ENCODE measurements at places on chromosomes 6 and 20.

DNA sequence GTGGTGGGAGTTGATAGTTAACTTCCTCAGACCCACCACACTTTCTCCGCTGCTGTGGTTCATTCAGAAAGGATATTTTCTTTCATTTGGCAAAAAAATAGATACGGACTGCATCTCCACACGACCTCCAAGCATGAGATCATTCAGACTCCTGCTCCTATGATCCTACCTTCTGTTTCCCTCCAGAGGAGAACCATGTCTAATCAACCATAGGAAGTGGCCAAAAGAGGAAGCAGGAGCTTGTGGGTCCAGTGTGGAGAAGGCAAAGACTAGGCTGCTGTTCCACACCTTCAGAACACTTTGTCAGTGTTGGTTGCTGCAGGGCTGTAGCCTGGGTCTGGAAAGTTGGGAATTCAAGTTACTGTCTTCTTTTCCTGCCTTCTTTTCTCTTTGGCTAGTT, 10.6 kb upstream of the KIF13A start:
- DNase-seq = no peak

DNA sequence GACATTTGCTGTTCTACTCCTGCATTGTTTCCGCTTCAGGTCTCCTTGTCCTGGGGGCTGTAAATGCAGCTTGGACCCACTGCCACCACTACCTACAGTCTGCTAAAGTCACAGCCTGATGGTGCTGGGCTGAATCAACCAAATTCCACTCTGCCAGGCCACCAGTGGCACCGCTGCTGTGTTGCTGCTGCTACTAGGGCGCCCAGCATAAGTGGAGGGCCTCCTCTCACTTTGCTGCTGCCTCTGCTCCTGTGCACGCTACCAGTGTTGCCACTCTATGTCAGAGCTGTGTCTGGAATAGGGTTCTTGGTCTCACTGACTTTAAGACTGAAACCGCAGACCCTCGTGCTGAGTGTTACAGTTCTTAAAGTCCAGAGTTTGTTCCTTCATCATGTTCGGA, 1.4 kb upstream of the SSR1 start:
- DNase-seq = no peak

GRCh38 chr20:64063389-64064144, 569 bp downstream of the TCEA2 start:
- no peak for DNase-seq

- DNase-seq = no peak
Measured at GRCh38 chr20:995170-995569, 6.9 kb downstream of the RSPO4 start.

DNA sequence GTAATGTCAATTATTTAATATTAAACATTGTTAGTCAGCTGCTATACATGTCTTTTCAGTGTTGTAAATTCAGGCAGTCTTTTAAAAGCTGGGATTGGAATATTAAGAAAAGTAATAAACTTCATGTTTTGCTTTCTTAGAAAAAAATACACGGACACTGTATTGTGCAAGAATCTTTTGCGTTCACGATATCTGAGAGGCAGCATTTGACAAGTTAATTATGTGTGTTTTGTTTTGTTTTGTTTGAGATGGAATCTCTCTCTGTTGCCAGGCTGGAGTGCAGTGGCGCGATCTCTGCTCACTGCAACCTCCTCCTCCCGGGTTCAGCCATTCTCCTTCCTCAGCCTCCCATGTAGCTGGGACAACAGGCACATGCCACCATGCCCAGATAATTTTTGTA, 1661.3 kb downstream of the HACE1 start:
- no peak for DNase-seq

- no peak for DNase-seq
Measured at GRCh38 chr6:130810307-130811030, 16.7 kb upstream of the SMLR1 start.

DNA sequence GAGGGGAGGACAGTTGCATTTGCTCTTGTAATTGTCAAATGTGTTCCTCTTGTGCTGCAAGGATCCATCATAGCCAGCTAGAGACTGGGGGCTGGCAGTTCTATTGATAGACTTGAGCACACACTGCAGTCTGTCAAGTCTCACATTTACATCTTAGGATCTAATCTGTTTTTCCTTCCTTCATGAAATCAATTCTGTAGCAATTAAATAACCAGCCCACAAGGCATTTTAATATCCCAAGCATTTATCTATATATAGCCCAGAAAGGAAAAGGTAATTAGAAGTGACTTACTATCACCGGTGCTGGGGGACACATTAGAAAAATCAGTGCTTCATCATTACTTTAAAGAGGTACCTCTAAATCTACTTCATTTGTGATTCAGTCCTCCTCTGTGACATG, 143.0 kb upstream of the STXBP5 start:
- no peak for DNase-seq

- no peak for DNase-seq
Measured at GRCh38 chr6:139016337-139017213, 12.0 kb upstream of the ABRACL start.

GRCh38 chr6:82958551-82958950, 107.1 kb downstream of the UBE3D start:
- no peak for DNase-seq

DNA sequence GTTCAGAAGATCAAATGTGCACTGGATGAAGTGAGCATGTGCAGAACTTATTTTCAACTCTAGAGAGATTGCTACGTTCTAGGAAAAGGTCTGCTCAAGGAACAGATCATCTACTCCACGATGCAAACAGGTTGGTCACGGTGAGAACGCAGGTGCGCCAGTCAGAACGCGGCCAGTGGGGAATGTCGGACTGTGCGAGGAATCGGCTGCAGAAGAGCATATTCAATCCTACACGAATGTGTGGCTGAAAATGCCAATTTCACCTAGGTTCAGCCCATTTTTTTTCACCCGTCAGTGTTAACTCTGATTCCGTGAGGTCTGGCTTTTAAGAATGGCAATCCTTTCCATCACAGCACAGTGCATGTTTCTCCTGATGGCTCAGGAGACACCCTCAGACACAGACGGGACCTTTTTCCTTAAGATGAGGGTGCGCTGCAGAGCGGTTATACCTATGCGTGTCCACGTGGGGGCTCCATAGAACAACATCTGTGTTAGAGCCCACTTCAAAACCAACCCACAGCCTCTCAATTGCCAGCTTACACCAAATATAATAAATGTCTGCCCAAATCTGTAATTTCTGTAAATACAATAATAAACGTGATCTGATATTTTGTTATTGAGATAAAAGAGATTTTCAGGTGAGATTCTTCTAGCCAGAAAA, 250.4 kb downstream of the FOXA2 start:
- no peak for DNase-seq

- no peak for DNase-seq
Measured at GRCh38 chr6:31209137-31209536, 38.7 kb upstream of the POU5F1 start.

GRCh38 chr6:1585669-1586049, 24.1 kb upstream of the FOXC1 start:
- DNase-seq = no peak

DNA sequence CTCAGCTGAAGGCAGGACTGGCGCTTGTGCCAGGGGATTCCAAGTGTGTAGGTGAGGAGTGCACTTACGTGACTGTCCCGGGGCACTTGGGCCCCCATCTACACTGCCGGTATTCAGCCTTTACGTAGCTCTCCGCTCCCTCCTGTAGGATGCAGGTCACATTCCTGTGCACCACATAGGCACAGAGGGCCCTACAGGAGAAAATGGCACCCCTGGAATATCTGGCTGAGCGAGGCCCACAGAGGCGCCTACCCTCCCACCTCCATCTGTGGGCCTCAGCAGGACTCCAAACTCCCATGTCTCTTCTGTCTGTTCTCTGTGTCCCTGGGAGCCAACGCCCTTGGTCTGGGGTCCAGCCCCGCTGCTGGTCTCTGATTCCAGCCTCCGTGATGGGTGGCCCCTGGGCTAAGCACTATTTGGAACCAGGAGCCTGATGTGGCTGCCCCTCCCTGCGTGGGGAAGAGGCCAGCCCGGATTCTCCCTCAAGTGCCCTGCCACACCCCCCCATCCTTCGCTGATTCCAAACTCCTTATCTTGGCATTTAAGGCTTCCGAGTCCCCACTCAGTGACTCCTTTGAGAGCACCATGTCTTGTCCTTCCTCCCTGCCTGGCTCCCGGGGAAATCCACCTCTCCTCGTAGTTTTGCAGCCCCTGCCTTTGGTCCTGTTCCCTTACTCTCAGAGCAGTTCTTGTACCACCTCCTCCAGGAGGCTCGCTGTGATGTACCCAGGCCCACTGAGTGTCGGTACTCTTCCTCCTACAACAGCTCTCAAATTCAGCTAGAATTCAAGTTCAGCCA, 1.5 kb downstream of the EMILIN3 start:
- no peak for DNase-seq

DNA sequence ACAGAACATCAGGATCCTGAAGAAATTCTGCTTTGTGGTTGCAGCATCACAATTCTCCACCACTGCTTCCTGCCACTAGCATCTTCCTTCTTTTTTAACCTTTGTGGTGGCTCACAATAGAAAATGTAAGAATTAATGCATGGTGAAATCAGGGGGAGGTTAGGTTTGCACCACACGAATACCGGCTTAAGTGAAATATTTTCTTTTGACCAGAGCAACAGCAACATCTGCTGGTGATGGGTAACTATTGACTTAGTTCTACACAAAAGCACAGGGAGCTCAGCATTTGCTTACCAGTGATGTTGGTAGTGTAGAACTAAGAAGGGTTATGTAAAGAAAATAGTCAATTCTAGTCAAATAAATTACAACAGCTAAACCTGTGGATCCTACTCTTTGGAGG, 280.5 kb downstream of the SYNE1 start:
- DNase-seq = no peak

DNA sequence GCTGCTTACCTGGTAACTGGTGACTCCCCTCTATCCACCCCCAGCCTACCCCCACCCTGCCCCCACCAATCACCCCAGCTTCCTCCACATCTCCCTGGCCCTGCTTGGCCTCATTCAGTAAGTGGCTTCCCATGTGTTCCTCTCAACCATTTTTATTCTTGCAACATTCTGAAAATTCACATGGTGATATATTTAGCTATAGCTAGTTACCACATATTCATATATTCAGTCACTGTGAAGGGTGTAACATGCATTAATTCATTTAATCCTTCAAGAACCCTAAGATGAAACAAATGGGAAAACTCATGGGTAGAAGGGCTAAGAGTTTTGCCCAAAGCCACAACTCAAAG, 95.4 kb upstream of the CEP85L start:
- no peak for DNase-seq

GRCh38 chr6:4270776-4271175, 135.4 kb upstream of the ECI2 start:
- no peak for DNase-seq

DNA sequence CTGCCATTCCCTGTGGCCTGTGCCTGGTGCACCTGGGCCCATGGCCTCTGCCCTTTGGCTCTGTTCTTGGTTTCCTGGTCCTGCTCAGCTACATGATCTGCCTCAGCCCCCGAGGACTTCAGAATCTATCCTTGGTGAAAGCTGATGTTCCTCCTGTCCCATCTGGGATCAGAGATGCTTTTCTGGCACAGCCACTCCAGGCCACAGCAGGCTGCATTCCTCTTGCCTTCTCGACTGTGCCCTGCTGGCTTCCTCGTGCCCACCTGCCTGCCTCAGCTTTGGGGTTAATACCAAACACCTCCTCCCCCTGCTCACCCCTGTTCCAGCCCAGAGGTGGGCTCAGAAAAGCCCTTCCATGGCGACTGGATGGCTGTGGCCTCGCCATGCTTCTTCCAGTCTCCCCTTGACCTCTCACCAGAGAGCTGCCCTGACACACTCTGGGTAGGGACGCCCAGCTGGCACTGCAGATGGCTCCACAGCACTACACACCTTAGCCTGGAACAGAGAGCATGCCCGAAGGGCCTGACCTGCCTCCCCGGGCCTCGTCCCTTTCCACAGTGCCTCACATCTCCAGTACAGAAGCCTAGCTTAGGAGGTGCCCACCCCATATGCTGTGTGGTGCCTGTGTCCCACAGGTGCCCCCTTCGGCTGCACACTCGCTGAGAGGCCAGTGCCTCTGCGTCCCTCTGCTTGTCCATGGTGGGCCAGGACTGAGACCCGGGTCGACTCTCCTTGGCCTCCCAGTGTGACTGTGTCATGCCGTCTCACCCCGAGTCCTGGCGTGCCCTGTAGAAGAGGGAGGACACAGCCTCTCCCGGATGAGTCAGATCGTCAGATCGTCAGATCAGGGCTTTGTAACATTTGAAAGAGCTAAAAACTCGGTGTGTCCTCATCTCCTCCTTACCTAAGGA, 148.8 kb downstream of the DTNBP1 start:
- DNase-seq = no peak

DNA sequence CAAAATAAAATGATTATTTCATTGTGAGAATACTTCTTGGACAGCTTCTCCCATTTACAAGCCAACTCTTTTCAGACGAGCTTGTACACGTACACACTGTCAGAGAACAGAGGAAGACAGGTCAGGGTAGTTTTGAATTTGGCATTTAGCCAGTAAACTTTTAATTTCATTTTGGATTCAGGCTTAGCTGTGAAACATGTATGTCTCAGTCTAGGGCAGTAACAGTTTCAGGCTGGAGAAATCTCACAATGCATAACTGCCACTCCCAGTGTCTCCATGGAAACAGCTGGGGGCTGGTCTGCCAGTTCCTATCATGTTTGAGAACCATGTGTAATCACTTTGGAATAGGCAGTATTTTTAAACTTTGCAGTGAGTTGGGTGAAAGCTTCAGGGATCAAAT, 22.0 kb upstream of the QKI start:
- no peak for DNase-seq

- DNase-seq = no peak
Measured at GRCh38 chr6:121881974-121882667, 446.7 kb downstream of the GJA1 start.

DNA sequence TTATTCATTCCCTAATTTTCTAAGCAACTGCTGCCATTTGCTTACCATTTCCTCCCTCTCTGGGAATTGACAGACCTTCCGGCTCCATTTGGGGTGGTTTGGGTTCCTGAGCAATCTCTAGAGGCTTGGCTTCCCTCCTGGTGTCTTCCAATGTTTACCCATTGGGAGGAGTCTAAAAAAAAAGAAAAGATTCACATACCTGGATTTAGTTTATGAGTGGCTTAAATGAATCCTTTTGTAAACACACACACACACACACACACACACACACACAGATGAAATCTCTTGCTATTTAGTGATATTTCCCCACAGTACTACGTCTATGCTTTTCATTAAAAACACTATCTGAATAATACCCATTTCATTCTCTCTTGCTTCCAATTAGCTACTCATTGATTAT, 48.3 kb upstream of the TRAF3IP2 start:
- no peak for DNase-seq

- no peak for DNase-seq
Measured at GRCh38 chr6:99912657-99913056, 81.4 kb downstream of the MCHR2 start.

GRCh38 chr6:44457596-44457995, 70.1 kb downstream of the CDC5L start:
- DNase-seq = no peak

Measured in activated CD4-positive, alpha-beta T cell treated with anti-CD3 and anti-CD28 coated beads, Interleukin-2, amount 50 U/mL, for 4 hours (primary cell).